ENCODE measurements at places on chromosomes 3 and 15.

- no peak for DNase-seq
Measured at GRCh38 chr3:183185696-183186095, 23.2 kb upstream of the LAMP3 start.

- no peak for DNase-seq
Measured at GRCh38 chr15:37873336-37873735, 61.1 kb upstream of the TMCO5A start.

DNA sequence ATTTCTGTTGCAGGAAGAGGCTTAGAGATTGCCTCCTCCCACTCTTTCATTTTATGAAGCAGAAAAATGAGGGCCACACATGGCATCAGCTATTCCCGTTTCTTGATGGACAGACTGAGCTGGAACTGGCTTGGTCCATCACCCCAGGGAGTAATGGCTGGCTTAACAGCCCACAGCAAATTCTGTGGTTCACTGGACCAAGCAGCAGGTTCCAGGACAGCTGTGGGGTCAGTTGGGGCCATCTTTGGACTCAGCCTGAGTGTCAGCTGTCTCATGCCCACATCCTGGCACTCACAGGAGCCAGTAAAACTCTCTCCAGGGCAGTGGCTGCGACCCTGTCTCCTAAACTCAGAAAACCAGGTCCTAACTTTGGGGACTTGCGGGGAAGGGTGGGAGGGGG lies 36.5 kb downstream of the ZDHHC19 start:
- no peak for DNase-seq

- DNase-seq: no peak
Measured at GRCh38 chr3:143252931-143253330, 133.4 kb downstream of the CHST2 start.

DNA sequence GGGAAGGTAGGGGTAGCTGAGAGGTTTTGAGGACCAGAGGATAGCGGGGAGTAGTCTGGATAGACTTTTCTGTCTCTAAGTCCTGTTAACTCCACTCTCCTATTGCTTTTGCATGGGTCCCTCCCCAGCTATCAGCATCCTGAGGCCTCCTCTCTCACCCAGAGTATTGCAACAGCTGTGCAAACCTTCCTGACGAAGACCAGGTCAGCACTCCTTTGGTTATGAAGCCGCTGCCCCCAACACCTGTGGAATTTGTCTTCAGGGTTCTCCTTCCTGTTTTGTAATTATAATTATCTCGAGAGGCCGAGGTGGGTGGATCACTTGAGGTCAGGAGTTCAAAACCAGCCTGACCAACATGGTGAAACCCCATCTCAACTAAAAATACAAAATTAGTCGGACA lies 24.8 kb downstream of the TYRO3 start:
- no peak for DNase-seq

DNA sequence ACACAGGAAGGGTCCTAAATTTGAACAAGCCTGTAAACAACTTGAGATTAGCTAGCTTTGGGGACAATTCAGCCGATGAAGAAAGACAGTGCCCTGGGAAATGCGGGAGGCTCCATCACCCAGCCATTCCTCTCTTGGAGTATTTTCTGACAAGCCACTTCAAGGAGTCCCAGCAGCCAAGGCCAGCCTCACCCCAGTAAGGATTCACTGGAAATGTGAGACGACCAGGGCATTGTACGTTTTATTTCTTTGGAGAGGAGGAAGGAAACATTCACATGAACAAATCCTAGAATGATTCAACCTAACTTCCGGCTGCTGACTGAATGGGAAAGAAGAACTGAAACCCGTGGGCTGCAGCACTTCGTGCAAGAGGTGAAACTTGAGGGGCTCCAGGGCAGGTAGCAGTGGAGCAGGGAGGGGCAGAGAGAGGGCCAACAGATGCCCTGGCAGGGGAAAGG lies 116.4 kb upstream of the ARHGEF3 start:
- no peak for DNase-seq

GRCh38 chr15:72502220-72502809 lies 28.2 kb downstream of the ARIH1 start:
- no peak for DNase-seq

DNA sequence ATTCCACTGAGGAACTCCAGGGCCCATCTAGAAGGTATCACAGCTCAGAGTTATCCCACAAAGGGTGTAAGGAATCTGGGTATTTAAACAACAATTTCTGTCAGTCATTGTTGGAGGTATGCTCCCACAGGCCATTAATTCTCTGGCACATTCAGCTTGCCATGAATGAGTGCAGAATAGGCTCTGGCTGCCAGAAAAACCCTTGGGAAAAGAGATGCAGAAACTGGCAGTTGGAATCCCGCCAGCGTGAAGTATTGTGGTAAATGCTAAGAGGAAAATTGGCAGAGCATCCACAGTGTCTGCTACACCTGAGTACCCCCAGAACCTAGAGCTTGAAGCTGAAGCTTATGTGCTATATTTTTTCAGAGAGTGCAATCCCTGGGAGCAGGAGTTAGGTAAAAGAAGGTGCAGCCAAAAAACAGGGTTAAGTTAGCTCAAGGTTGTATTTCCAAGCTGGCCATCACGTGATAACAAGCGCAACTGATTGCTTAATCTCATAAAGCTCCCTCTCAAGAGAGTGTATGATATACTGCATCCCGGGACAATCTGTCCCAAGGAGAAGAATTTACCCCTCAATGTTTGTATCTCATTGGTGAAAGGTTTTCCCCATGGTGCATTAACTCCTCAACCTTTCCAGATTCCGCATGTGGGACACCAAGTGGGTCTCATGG lies 94.2 kb upstream of the ACP3 start:
- DNase-seq: no peak

- no peak for DNase-seq
Measured at GRCh38 chr3:140068494-140069017, 133.6 kb downstream of the CLSTN2 start.

GRCh38 chr3:112053229-112053628 lies 18.7 kb downstream of the TMPRSS7 start:
- DNase-seq: no peak

GRCh38 chr3:134393074-134393473 lies 18.8 kb upstream of the AMOTL2 start:
- no peak for DNase-seq

- peak; percentile 11 for DNase-seq
Measured at GRCh38 chr3:34323517-34323916, 525.1 kb downstream of the PDCD6IP start.

- DNase-seq: no peak
Measured at GRCh38 chr3:141859651-141860050, 16.8 kb upstream of the ATP1B3 start.

- DNase-seq: no peak
Measured at GRCh38 chr3:177578488-177578887, 381.2 kb upstream of the TBL1XR1 start.

- DNase-seq: peak; percentile 10
Measured at GRCh38 chr3:41198526-41198925, 779 bp upstream of the CTNNB1 start.

GRCh38 chr15:43913026-43913780 lies 86.4 kb downstream of the WDR76 start:
- DNase-seq: no peak

DNA sequence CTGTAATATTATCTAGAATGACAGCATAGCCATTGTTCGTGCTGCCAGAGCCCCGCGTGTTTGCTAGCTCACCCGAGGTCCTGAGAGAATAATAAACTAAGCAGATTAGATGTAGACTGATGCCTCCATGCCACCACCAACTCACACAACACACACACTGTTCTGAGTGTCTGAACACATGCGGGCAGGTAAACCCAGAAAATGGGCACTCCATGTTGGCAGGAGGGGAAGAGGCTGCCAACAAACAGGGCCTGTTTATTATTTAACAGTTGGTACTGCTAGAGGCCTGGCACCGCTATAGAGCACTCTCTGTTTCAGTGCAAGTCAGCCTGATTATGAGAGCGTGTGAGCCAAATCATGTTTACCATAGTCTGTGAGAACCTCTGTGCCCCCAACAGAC lies 299.0 kb downstream of the ZBTB20 start:
- DNase-seq: no peak

GRCh38 chr3:64488939-64489338 lies 198.9 kb downstream of the ADAMTS9 start:
- DNase-seq: no peak

DNA sequence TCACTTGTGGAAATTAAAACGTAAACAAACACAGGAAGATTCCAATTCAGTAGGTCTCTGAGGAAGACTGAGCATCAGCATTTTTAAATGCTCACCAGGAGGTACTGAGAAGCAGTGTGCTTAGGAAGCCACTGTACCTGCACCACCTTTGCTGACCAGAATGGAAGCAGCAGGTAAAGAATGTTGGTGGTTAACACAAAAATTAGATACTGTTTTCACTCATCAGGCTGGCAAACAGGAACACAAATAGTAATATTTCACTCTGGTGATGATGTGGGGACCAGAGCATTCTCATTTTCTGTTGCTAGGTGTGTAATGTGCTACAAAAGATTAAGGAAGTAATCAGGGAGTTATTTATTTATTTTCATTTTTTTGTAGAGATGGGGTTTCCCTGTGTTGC lies 29.9 kb upstream of the GHSR start:
- no peak for DNase-seq

- peak; percentile 72 for DNase-seq
Measured at GRCh38 chr3:9946112-9947024, 5.8 kb downstream of the PRRT3 start.

GRCh38 chr3:159787794-159788205 lies 200.8 kb upstream of the IL12A start:
- no peak for DNase-seq

DNA sequence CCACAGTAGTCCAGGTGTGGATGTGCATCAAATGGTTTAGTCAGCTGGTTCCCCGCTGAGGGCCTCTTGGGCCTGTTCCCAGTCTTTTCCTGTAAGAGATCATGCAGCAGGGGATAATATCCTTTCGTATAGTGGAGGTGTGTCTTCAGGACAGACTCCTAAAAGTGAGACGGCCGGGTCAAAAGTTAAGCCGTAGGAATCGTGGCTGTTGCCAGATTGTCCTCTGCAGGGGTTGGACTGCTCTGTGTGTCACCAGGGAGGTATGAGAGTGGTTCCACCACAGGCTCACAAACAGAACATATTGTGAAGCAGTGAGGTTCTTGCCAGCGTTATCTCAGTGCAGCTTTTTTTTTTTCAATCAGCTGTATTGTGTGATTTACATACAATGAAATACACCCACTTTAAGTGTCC lies 95.0 kb downstream of the VGLL4 start:
- DNase-seq: no peak

GRCh38 chr15:93027413-93027812 lies 61.6 kb downstream of the RGMA start:
- no peak for DNase-seq

DNA sequence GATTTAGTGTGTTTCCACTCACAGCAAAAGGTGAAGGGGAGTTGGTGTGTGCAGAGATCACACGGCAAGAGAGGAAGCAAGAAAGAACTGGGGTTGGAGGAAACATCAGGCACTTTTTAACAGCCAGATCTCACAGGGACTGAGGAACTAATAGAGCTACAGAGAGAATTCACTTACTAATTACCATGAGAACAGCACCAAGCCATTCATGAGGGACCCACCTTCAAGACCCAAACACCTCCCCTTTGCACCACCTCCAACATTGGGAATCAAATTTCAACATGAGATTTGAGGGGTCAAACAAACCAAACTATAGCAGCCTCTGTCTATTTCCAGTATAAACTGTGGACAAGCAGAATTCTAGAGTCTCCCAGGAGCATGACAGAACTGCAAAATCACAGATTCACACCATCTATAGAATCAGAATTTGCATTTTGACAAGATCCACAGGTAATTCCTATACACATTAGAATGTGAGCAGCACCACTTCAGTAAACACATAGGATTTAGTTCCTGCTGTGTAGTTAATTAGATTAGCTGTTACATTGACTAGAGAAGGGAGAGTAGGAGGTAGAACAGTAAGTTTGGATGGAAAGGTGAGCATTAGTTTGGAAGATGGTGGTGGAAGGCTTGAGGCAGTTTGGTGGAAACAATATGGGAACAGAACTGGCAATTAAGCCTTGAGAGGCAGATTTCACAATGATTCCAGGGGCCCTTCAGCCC lies 311.7 kb downstream of the NSUN3 start:
- no peak for DNase-seq

DNA sequence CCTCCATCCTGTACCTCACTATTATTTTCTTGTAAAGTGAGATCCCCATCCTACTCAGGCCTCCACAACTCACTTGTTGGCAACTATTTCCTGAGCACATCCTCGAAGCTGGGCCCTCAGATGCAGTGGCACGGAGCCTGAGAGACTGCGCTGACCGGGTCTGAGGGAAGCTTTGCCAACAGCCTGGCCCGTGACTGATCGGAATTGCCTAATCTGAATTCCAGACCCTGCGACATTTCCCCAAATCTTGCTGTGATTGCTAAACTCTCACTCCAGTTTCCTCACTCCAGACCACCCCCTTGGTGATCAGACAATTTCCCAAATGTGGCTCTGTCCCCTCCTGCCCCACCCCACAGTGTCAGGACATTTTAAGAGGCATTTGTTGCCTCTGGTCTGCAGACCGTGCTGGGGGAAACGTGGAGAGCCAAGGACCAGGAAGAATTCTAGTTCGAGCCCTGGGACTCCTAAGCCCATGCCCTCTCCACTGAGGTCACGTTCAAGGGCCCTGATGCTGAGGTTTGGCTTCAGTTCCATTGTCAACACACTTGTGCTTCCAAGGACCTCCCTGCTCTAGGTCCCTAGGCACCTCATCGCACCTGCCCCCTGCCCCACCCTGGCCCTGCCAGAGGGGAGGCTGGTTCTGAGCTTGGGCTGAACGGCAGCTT lies 22.8 kb downstream of the KLHL25 start:
- no peak for DNase-seq

DNA sequence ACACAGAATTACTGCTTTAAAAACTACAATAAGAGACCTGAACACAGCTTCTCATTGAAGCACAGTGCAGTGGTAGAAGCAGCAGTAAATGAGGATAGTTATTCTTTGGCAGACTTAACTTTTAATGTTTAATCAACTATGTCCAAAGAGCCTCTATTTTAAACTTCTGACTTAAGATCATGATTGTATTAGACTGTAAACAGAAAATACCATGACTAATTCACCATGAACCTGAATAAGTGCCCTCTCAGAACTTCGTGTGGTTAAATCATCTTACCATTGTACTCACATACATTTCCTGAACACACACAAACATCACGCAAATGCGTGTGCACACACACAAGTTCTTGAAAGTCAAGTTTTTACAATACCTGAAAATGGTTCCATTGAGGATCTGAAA lies 13.9 kb downstream of the CEP152 start:
- no peak for DNase-seq

DNA sequence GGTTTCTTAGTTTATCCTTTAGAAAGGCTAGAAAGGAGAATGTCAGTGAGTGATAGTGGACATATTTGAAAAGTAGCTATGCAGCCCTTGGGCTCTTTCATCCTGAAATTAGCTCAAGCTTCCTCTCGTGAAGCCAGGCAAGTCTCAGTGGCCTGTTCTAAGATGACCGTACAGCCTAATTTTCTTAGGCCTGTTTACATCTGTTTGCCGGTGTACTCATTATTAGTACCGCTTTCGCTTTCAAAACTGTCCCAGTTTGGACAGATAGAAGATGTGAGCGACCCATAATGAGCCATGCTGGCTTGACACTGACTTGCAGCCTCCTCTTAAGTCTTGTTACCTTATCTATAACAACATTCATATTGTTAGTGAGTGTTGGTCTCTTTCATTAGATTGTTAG lies 5.7 kb upstream of the ARL14 start:
- DNase-seq: no peak
